Stimulated activated CD4-positive, alpha-beta T cell treated with anti-CD3 and anti-CD28 coated beads, TNF-alpha, amount 100 ng/mL, for 4 hours (primary cell): ENCODE measurements at places on chromosomes 4 and X.

DNA sequence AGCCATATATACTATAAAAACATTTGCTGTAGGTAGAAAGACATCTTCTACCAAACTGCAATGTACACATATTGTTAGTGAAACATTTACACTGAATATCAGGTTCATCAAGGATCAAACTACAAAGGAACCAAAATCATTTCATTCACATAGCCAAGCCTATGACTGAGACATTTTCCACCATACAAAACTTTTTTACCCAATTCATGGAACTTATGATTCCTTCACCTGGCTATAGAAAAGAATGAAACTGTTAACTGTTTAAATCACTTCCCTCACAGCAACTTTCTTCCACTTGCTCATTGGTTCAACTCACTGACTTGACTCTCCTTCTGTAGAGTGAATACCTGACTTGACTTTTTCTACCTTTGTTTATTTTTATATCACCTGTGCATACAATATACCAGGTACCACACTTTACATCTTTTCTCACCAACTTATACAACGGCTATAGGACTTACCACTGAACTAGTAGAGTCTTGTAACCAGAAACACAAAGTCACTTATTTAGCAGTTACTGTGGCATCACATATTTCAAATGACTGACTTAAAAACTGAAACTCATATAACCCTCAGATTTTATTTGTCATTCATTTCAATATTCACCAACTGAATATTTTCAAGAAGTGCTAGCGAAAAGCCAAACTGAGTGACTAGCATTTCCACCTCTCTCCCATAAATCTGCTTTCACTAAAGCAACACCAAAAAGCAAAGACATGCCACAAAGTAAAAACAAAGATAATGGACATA lies 30.9 kb downstream of the CAMK2D start:
- no peak for DNase-seq

DNA sequence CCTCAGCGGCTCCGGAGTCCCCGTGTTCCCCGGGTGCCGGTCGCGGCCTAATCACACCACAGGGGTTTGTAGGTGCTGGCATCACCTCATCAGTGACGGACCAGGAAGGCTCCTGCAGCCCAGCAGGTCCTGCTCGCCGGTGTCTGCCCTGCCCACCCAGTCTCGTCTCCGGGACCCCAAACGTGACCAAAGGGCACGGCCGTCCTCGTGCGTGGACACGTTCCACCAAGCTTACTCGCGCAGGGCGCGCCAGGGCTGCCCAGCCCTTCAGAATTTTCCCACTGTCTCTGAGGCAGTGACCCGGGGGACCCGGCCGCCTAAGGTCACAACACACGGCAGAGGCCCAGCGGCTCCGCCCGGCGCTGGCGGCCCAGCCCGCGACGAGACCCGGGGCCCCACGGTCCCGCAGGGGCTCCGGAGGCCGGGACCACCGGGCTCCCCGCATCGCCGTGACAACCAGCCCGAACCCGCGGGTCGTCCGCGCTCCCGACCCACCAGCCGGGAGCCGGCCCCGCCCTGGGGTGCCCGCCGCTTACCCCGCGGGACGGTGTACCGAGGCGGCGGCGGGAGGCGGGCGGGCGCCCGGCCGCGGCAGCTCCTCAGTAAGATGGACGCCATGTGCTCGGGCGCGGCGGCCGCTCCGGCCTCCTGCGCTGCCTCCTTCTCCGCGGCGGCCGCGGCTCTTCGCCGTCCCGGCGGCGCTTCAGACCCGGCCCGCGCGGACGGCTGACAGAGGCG lies 454 bp downstream of the LETM1 start:
- no peak for DNase-seq

- DNase-seq = no peak
Observed at GRCh38 chrX:11781133-11781532, 23.1 kb downstream of the MSL3 start.

- DNase-seq = no peak
Observed at GRCh38 chrX:13090027-13090338, 45.6 kb upstream of the FAM9C start.

GRCh38 chr4:58090539-58090938 lies 980.4 kb upstream of the IGFBP7 start:
- no peak for DNase-seq

- DNase-seq = no peak
Observed at GRCh38 chr4:11773798-11774197, 345.1 kb upstream of the HS3ST1 start.
